SJSA1 (cell line): ENCODE measurements at places on chromosomes 12 and 14. TPM values are rescaled to one million over a fixed set of nuclear protein-coding genes. Genes with fewer than 3 reads are reported as not detected.

DNA sequence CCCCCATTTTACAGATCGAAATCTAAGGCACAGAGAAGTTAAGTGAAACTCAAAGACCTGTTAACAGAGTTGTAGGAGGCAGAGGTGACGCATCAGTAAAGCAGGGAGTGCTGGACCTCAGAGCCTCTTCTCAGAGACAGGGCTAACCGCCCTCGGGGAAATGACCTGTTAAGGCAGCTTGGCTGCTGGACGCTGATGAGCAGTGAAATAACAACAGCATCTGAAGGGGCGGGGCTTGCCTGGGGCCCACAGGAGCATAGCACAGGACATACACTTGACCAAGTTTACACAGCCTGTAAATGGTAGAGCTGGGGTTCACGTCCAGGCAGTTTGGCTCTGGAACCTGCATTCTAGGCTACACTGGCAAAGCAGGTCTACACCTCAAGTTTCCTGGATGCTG lies 39.3 kb downstream of the LRTM2 start:
- no peak for DNase-seq

- no peak for DNase-seq
Observed at GRCh38 chr12:68403711-68404110, 71.5 kb upstream of the MDM1 start.

DNA sequence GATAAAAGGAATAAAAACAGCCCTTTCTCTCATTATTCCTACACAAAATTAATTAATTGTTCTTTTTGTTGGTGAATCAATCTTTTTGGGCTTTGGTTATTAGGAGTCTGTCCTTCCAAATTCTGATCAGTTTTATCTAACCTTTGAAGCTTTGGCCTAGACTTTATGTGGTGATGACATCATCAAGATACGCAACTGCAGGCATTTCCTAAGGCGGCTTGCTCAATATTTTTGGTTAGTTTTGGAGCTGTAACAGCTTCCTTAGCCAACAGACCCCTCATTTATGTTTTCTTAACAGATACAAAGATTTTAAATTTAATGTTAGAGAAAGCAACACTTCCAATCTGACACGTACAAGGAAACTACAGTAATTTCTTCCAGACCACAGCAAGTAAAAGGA lies 87.8 kb upstream of the PDE3A start:
- DNase-seq = no peak

The ART4 gene
- 0.03 and 0.08 TPM in 2 replicates for total RNA-seq
